ENCODE measurements at places on chromosomes 6 and 20.

DNA sequence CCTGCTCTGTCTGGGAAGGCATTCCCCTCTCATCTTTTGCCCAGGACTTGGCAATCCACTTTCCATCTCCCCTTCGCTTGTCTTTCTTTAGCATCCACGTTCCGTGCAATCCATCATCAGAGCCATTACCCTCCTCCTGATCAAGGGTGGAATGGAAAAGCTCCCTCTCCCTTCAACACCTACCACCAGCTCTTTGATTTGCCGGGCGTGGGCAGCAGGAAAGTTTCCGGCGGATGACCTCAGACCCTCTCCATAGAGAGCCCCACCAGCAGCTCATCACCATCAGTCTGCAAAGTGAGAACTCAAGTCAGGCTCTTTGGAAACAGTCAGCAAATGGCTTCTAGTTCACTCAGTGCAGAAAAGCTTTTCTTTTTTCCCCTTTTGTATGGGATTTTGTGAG, 76.2 kb downstream of the TSHZ2 start:
- DNase-seq = no peak

GRCh38 chr6:158081657-158081935, 86.5 kb downstream of the SERAC1 start:
- no peak for DNase-seq

DNA sequence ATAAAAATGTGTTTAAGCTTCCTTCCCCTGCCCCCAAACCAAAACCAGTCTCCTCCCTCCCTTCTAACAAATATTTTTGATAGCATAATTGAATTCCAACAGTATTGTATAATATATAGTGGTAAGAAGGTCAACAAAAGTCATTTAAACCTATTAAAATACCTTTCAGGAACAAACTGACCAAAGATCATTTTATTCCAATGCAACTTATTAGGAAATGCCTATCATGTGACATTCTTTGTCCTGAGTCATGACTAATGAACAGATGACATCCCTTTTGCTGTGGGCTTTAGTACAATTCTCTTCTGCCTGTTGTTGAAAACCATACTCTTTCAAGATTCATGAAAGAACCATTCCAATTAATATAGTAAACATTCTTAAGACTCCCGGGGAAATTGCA, 51.5 kb upstream of the TRAF3IP2 start:
- DNase-seq = no peak

DNA sequence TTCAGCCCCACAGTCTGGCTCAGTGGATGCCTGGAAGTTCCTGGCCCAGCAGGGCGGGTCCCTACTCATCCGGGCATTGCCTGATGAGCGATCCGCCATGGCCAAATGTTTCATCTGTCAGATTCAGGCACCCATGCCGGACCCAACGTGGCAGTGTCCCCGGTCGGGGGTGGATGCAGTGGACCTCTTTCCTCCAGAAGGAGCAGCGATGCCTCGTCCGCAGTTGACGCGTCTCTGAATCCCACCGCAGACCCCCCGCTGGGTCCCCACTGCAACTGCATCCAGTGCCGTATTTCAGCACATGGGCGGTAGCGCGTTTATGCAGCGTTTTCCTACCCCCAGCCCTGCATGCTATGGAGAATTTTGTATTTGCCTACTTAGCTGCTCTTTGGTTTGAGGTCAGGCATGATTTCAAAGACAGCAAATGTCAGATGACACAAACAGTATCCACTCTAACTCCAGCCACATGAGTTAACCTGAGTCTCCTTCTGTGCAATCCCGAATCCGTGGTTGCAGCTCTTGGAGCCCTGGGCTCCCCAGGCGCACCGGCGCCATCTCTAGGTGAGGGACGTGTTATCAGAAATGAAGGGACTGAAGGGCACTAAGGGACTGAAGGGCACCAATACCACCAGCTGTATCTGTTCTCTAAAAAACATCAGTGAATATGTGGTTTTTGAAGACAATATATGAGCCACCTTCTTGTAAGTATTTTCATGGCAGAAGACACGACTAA, 72.6 kb upstream of the THBS2 start:
- DNase-seq = no peak

GRCh38 chr6:82832811-82833210, 232.8 kb downstream of the UBE3D start:
- no peak for DNase-seq

DNA sequence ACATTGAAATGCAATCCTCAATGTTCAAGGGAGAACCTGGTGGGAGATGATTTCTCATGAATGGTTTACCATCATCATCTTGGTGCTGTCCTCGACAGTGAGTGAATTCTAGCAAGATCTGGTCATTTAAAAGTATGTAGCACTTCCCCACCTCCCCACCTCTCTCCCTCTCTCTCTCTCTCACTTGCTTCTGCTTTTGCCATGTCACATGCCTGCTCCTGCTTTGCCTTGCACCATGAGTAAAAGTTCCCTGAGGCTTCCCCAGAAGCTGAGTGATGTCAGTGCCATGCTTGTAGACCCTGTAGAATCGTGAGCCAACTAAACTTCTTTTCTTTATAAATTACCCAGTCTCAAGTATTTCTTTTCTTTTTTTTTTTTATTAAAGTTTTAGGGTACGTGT, 60.5 kb downstream of the DST start:
- DNase-seq = no peak

GRCh38 chr20:6120491-6120988, 2.3 kb downstream of the FERMT1 start:
- no peak for DNase-seq

DNA sequence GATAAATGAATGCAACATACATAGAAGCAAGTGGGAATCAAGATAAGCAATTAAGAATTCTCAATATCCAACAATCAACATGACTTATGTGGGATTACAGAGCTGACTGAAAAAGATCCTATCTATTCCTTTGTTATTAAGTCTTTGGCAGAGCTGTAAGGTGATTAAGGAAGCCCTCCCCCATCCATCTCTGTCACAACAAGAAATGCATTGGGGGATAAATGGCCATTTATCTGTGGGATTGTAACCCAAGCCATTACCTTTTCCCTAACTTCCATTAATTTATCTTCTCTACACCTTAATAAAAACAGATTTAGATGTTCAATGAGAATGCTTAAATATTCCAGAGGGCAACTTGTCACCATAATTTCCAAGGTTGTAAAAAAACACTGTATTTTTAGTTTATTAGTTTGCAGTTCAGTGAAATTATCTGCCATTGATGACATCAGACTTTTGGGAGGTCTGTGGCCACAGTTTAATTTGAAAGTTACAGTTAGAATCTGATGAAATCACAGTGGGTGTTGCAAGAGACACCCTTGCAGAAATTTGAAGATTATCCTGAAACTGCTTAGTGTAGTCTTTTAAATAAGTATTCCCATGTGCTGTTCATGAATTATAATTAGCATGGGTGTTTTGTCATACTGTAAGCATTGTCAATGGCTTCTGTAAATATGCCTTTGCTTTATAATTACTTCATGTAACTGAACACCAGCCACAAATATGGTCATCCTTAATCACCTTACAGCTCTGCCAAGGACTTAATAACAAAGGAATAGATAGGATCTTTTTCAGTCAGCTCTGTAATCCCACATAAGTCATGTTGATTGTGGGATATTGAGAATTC, 49.4 kb upstream of the FYN start:
- DNase-seq = no peak

GRCh38 chr20:24581443-24582170, 112.2 kb downstream of the SYNDIG1 start:
- no peak for DNase-seq

DNA sequence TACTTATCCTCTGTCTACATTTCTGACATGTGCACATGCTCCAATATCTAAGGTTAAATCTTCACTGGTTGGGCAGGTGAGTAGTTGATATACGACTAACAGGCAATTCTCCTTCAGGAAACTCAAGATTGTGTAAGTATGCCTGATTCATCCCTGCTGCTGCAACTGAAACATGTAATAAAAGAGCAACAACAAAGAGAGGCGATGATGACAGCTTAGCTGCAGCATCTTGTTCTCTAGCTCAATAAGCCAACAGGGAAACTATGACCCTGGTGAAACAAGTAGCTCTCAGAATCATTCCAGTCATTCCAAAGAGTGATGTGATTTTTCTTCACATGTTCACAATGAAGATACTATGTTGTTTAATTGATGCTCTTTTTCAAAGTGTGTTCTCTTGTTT, 74.4 kb downstream of the ELOVL4 start:
- DNase-seq = no peak

- no peak for DNase-seq
These were observed 115.7 kb downstream of the UNC5CL start for GRCh38 chr6:40923326-40923725.

- no peak for DNase-seq
These were observed 264.5 kb downstream of the CDH4 start for GRCh38 chr20:61516346-61517208.

DNA sequence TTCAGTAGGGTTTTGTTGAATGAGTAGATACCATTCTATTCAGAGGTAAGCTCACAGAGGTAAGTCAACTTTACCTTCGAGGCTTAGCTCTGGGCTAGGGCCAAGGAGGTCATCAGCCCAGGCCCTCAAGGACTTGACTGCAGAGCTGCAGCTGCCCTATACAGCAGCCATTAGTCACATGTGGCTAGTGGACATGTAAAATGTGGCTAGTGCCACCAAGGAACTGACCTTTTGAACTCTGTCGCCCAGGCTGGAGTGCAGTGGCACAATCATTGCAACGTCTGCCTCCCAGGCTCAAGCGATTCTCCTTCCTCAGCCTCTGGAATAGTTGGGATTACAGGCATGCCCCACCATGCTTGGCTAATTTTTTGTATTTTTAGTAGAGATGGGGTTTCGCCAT, 47.9 kb upstream of the EPB41L1 start:
- no peak for DNase-seq

- no peak for DNase-seq
These were observed 26.3 kb downstream of the MAPK14 start for GRCh38 chr6:36053878-36054277.

GRCh38 chr6:110307368-110307767, 50.8 kb downstream of the METTL24 start:
- no peak for DNase-seq

GRCh38 chr6:6826095-6826901, 237.8 kb downstream of the LY86 start:
- DNase-seq = no peak

DNA sequence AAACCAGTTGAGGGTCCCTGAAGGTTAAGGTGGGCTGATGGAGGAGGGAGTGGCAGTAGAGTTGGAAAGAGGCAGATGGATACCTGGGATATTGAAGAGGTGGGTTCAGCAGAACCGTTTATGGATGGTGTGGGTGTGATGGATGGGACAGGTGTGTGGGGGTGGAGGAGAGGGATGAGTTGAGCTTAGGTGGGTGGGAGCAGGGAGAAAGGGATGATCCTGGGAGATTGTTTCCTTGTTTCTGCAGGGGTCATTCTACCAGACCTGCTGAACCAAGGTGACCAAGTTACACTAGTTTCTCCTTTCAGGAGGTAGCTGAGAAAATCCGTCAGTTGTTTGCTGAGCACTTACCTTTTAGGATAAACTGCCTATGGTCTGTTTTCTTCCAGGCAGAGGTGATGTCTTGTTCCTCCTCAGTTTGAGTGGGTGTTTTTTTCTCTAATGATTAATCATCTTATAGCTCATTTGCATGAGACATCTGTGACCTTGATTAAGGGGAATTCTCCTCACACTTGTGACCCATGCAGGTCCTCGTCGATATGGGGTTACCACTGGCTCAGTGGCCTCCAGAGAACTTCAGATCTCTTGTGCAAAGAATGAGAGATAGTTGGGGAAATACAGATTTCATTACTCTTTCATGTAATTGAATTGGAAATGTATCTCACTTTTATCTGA, 53.0 kb downstream of the FARS2 start:
- DNase-seq = no peak

- no peak for DNase-seq
These were observed 59.0 kb upstream of the THEMIS start for GRCh38 chr6:127959869-127960268.

GRCh38 chr20:23164176-23164601, 78.1 kb upstream of the CD93 start:
- no peak for DNase-seq

GRCh38 chr20:46705378-46705729, 4.1 kb upstream of the SLC2A10 start:
- no peak for DNase-seq

DNA sequence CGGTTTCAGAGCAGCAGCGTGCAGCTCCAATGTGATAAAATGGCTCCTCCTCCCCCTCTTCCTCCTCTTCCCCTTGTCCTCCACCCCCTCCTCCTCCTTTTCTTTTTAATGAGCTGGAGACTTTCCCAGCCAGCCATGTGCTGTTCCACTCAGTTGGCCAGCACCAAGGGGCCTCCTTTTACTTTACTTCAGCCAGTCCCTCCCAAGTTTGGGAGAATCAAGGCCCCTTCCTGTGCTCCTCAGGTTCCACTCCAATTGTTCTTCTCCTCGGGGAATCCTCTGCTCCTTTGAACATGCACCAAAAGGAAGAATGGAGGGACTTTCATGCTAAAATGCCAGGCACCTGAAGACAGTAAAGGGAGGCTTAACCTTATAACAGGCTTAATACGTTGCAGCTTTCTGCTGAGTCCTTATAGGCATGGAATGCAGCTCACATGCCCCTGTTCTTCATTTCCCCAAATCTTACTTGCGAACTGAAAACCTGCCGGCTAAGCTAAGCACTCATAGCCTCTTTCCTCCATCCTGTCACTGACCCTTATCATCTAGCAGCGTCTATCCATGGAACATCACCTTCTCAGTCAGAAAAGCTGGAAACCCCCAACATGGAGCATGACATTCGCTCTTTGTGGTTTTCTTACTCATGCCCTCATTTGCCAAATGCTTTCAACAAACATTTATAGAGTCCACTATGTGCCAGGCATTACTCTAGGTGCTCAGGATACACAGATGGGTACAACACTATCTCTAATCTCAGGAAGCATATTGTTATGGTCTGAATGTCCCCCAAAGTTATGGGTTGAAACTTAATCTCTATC, 170.6 kb downstream of the PHACTR1 start:
- DNase-seq = no peak

DNA sequence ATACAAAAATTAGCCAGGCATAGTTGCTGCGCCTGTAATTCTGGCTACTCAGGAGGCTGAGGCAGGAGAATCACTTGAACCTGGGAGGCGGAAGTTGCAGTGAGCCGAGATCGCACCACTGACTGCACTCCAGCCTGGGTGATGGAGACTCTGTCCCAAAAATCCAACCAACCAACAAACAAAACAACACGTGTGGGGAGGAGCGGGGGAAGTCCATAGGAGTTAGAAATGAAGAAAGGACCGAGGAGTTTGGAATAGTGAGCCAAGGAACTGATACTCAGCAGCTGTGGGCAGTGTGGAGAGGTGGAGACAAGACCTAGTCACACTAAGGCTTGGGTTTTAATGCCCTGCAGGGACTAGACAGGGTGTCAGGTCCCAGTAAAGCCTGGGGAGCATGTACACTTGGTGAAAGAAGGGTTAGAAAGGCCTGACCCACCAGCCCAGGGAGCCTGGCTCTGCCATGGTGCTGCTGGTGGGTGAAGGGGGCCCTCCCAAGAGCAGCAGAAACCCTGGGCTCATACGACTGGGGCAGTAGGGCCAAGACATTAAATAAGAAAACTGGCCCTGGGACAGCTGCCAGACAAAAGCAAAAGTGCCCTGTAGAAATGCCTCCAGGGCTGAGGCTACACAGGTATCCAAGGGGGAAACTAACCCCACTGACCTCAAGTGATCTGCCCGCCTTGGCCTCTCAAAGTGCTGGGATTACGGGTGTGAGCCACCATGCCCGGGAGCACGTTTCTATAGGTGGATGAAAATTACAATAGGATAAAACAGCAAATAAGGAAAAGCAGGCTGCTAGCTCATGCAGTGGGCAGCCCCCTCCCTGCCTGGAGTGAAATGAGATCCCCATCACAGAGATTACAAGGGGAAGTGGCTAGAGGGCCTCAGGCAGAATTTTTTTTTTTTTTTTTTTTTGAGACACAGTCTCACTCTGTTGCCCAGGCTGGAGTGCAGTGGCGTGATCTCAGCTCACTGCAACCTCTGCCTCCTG, 58.0 kb downstream of the MYH7B start:
- no peak for DNase-seq

- no peak for DNase-seq
These were observed 87.5 kb downstream of the CRYBG1 start for GRCh38 chr6:106448000-106448426.
